ENCODE measurements at places on chromosomes 6 and 20.

- no peak for DNase-seq
Measured at GRCh38 chr20:11951696-11952095, 34.0 kb downstream of the BTBD3 start.

DNA sequence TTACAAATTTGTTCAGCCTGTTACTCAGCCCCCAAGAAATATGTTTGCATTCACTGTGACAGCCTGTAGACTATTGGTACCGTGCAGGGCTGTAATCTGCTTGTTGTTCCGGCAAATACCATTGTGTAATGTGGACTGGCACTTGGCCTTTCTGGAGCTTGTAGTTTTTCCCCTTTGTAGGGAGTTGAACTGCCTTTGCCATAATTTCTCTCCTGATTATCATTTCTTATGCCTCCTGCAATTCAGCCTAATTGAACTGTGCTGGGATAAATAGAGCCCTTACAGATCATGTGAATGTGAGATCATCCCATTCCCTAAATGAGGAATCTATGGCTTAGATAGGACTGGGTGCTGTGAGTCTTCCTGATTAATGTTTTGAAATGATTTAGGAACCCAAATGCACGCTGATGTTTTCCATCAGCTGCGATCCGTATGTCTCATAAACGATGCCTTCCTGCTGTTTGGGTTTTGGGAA, 185.1 kb downstream of the JARID2 start:
- no peak for DNase-seq

GRCh38 chr20:62321521-62321948, 18.7 kb downstream of the ADRM1 start:
- DNase-seq: no peak

DNA sequence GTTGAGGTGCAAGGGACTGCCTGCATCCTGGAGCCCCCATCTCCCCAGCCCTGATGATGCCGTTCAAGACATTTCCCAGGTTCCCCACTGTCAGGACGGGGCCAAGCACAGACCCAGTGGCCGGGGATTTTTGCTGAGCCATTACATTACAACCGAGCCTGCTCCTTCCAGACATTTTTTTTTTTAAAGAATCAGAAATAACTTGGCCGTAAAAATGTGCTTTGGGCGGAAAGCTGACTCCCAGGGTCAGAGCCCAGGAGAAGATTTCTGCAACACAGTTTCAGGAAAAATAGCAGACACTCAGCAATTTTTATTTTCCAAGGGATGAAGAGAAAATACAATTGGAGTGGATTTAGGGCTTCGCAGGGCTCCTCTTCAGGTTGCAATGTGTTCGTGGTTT, 87.9 kb downstream of the LRFN2 start:
- DNase-seq: no peak

- DNase-seq: no peak
Measured at GRCh38 chr6:5303682-5304081, 42.4 kb downstream of the FARS2 start.

- no peak for DNase-seq
Measured at GRCh38 chr20:31815408-31816188, 3.6 kb upstream of the MYLK2 start.
